ENCODE measurements at places on chromosomes 2 and 18.

DNA sequence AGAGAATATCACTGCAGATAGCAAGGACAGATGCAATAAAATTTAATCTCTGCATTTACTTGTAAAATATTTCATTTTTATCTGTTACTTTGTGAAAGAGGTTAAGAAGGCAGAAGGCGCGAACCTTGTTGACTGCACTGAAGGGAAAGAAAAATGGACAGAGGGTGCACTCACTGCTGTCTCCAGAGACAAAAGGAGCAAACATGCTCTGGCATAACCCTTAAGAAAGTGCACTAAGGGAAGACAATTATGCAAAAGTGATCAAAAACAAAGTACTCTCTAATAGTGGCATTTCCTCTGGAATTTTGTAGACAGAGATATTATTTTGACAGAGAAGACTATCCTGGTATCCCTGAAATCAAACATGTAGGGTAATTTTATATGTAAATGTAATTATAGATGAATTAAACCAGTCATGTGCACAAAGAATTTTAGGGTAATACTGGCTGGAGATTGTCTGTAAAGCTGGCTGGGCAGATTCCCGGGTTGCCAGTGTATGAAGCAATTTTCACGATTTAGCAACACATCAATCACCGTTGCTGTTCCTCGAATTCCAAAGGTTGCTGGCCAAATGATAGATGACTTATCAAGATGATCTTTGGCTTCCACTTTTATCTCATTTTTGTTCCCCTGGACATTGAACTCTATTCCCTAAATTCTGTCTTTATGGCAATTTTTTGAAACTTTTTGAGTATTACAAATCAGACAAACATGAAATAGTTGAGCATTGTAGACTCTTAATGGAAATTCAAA is 1176.9 kb downstream of the SUCLG1 start:
- no peaks in the 10 kb centered on the region for H3K27me3 ChIP-seq
- no peak overlapping the region for H3K27ac ChIP-seq
- H3K36me3 ChIP-seq = no peaks in the 10 kb centered on the region
- H3K4me1 ChIP-seq = no peaks in the 10 kb centered on the region
- no peak overlapping the region for H3K4me3 ChIP-seq

- no peak overlapping the region for H3K27ac ChIP-seq
- peaks cover 25% of the 10 kb centered on the region for H3K4me1 ChIP-seq
- no peak overlapping the region for H3K4me3 ChIP-seq
- H3K27me3 ChIP-seq = peaks cover 23% of the 10 kb centered on the region
- DNase-seq = no peak
Observed at GRCh38 chr2:26852405-26853306, 4.7 kb downstream of the DPYSL5 start.

- peaks cover 5% of the 10 kb centered on the region for H3K4me1 ChIP-seq
- H3K27me3 ChIP-seq = no peaks in the 10 kb centered on the region
- H3K36me3 ChIP-seq = peaks cover 63% of the 10 kb centered on the region
- no peak overlapping the region for H3K27ac ChIP-seq
- DNase-seq = no peak
Observed at GRCh38 chr2:230878599-230879188, 14.0 kb downstream of the ITM2C start.

DNA sequence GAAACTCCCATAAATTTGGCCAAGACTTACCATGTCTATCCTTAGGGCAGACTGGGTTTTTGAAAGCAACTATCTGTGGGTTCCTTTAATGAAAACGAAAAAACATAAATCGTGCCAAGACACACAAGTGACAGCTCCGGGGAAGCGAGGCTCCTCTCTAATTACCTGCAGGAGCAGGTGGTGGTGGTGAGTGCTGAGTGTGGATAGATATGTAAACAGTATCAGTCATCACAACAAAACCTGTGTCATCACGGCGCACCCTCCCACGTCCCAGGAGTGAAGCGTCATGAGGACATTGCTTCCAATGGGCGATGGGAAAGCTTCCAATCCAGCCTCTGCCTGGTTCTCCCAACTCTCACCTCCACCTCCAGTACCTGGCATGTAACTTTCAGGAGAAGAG is 31.3 kb downstream of the ACKR3 start:
- H3K4me3 ChIP-seq = no peak overlapping the region
- no peak for DNase-seq
- no peaks in the 10 kb centered on the region for H3K27me3 ChIP-seq
- H3K4me1 ChIP-seq = peaks cover 13% of the 10 kb centered on the region
- no peak overlapping the region for H3K27ac ChIP-seq

GRCh38 chr2:3490191-3491170 is 28.9 kb downstream of the ADI1 start:
- H3K27me3 ChIP-seq = no peaks in the 10 kb centered on the region
- H3K4me3 ChIP-seq = no peak overlapping the region
- peak overlapping the region; percentile 6 for H3K27ac ChIP-seq
- H3K4me1 ChIP-seq = peaks cover 58% of the 10 kb centered on the region
- no peak for DNase-seq

All from spinal cord (tissue), 10 donors.